ENCODE measurements at places on chromosomes 4 and X.

GRCh38 chrX:39508300-39508692 lies 589.5 kb downstream of the BCOR start:
- no peak for DNase-seq

DNA sequence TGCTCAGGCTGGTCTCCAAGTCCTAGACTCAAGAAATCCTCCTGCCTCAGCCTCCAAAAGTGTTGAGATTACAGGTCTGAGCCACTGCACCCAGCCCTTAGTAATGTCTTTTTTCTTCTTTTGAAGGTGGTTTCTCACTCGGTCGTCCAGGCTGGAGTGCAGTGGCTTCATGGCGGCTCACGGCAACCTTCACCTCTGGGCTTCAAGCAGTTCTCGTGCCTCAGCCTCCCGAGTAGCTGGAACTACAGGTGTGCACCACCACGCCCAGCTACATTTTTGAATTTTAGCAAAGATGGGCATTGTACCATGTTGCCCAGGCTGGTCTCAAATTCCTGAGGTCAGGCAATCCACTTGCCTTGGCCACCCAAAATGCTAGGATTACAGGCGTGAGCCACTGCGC lies 32.3 kb upstream of the ASMTL start:
- DNase-seq = no peak

- peak; percentile 65 for DNase-seq
These were observed 28.8 kb upstream of the CFAP47 start for GRCh38 chrX:35890699-35891098.

GRCh38 chr4:140135529-140136088 lies 18.4 kb downstream of the MAML3 start:
- DNase-seq = peak; percentile 17

DNA sequence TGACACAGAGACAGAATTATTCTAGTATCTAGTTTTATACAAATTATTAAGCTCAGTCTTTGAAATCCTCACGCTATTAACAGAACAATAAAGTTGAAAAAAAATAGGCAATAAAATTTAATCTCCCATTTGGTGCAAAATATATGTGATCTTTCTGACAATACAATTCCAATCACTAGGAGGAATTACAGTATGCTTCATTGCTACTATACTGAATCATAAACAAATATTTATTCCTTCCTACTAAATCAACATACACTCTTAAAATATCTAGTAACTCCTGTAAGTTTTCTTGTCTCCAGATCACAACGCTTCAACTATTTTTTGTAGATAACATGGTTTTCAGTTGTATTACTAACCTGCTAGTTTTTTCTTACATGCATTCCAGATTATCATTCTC lies 45.7 kb downstream of the KLHL8 start:
- no peak for DNase-seq

GRCh38 chr4:189787216-189788031 lies 153.2 kb upstream of the FRG1 start:
- DNase-seq = no peak

- no peak for DNase-seq
These were observed 92.5 kb downstream of the FNIP2 start for GRCh38 chr4:158861281-158861680.

DNA sequence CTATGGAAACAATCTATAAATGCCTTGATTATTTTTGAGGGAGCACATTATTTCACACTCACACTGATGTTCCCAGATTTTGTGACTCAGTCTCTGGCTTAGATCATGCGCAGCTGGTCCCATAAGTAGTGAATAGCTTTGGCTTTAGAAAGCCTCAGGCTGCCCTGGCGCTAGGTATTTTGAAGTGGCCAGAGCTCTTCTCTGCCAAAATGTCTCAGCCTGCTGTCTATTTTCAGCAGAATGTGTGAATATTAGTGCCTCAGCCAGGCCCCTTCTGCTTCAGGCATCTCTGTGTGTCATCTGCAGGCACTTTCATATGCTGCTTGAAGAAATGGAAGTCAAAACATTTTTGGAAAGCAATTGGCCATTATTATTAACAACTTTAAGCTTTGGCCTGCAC lies 931.0 kb upstream of the INTU start:
- no peak for DNase-seq

- no peak for DNase-seq
These were observed 51.0 kb downstream of the KDR start for GRCh38 chr4:55074386-55074785.

- DNase-seq = no peak
These were observed 1102.1 kb upstream of the LCORL start for GRCh38 chr4:19123681-19124080.

GRCh38 chr4:2790583-2791517 lies 2.0 kb upstream of the SH3BP2 start:
- no peak for DNase-seq

- no peak for DNase-seq
These were observed 66.8 kb upstream of the SMAD1 start for GRCh38 chr4:145414841-145415240.

- DNase-seq = no peak
These were observed 83.2 kb downstream of the GALNTL6 start for GRCh38 chr4:171896426-171896825.

DNA sequence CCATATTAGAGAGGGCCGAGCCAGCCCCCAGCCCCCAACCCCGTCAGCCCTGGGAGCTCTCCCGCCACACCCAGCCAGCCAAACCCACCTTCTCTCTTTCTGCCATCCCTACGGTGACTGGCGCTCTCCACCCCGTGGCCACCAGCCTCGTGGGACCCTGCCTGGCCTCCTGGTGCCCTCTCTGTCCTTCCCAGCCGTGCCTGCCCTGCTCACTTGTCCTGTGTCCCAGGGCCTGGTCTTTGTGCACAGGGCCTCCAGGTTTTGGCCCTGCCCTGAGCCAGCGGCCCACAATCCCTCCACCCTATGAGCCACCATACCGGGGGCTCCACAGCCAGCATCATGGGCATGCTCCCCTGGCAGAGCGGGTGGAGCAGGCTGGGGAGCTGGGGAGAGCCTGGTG lies 77.4 kb downstream of the ABLIM2 start:
- no peak for DNase-seq

DNA sequence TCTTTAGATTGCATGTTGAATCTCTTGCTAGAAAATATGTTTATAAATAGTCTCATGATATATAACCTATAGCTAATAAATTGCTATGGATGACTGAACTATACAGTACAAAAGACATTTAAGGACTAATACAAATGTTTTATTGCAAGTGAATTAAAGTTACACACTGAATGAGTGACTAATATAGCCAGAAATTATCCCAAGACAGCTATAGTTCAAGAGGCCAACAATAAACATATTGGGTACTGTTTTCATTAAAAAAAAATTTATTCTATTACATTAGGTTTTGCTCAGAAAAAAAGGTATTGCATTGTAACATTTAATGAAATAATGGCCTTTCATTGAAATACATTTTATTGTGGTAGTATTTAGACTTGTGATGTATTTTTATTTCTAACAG lies 819.1 kb downstream of the TRIML1 start:
- DNase-seq = no peak

DNA sequence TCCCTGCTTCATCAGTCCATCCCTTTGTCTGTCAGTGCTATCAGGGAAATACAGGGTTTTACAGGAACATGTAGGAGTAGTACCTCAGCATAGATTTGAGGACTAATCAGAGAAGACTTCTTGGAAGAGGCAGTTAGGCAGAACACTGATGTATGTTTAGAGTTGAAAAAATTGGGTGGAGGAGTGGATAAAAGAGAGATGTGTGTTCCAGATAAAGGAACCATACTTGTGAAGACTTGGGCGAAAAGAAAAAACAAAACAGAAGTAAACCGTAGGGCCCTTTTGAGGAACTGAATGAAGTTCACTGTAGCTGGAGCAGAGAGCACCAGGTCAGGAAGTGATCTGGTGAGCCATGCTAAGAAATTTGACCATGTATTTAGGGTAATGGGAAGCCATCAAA lies 32.3 kb downstream of the AFF1 start:
- no peak for DNase-seq

DNA sequence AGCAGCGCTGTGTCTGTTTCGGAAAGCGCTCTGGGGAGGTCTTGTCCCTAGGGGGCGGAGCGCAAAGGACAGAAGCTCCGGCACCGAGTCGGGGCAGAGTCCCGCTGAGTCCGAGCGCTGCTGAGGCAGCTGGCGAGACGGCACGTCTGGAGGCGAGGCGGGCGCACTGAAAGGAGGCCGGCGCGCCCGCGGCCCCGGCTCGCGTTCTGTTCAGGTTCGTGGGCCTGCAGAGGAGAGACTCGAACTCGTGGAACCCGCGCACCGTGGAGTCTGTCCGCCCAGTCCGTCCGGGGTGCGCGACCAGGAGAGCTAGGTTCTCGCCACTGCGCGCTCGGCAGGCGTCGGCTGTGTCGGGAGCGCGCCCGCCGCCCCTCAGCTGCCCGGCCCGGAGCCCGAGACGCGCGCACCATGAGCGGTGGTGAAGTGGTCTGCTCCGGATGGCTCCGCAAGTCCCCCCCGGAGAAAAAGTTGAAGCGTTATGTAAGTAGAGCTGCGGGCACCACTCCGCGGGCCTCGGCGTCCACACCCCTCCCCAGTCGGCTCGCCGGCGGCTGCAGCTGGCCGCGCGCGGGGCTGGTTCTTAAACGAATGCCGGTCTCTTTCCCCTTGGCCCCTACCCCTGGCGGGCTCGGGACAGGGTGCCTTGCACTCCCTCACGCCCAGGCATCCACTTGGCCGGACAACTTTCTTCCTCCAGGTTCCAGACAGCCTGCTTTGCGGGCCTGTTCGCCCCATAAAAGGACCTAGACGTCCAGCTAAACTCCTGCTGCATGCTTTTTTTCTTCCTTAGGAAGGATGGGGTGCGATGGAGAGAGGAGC lies at the start of gene GAB1:
Gene GAB1 (plus strand): TSS at position 96 of the 819 bp plus-strand sequence. CDS start 313 bp downstream, at position 409.
- peak; percentile 68 for DNase-seq

DNA sequence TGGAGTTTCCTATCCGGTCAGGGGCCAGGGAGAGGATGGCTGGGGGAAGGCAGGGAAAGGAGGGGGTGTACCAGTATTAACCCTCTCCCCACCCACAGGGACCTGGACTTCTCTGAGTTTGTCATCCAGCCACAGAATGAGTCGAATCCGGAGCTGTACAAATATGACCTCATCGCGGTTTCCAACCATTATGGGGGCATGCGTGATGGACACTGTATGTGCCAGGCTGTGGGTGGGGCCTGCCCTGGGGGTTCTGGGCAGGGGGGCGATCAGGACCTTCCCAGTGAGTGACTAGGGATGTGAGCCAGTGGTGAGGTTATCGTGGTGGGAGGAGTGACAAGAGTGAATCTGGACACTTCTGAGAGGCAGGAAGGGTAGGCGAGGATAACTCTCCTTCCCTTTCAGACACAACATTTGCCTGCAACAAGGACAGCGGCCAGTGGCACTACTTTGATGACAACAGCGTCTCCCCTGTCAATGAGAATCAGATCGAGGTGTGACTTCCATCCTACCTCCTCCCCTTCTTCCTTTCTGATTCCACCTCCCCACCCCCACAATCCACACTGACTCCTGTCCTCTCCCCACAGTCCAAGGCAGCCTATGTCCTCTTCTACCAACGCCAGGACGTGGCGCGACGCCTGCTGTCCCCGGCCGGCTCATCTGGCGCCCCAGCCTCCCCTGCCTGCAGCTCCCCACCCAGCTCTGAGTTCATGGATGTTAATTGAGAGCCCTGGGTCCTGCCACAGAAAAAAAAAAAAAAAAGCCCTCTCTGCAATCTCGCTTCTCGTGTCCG lies 14.6 kb downstream of the USP11 start:
- no peak for DNase-seq

DNA sequence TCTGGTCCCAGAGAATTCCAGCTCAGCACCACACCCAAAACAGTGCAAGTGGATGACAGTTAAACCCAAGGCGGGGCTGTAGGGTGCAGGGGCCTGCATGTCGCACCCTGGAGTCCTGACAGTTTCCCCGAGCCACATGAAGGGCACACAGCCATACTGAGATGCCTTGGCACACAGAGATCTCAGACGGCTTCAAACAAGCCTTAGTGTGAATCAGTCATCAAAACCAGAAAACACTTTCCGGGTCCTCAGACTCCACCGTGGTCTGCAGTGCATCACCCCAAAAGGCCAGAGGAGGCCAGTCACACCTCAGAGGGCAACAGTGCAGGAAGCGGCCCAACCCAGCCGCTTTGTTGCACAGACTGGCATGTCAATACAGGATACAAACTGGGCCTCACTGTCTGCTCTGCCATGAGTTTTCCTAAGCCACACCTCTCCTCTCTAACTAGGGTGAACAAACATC lies 64.6 kb upstream of the ENPP6 start:
- DNase-seq = no peak

- DNase-seq = no peak
These were observed 46.3 kb downstream of the SULT1E1 start for GRCh38 chr4:69813628-69814027.

DNA sequence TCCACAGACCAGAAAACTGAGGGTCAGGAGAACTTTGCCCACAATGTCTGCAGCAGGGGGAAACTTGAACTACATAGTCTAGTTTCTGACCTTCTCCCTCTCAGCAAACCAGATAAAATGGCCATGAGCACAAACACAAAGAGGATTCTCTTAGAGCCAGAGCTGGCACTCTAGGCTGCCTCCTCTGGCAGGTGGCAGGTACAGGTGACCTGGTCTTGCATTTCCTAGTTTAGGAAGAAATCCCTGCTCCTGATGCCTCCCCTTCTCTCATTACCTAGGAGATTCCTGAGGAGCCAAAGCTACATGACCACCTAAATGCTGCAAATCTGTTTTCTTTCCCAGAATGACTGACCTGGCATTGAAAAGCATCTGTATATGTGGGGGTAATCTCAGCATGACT lies 45.1 kb downstream of the ARHGEF9 start:
- DNase-seq = no peak

GRCh38 chr4:56755901-56756300 lies 65.6 kb downstream of the SPINK2 start:
- no peak for DNase-seq

GRCh38 chr4:68447201-68447600 lies at the start of gene TMPRSS11E:
TMPRSS11E (plus strand) TSS chr4:68447463; CDS start chr4:68447513, 50 bp downstream.
- no peak for DNase-seq

DNA sequence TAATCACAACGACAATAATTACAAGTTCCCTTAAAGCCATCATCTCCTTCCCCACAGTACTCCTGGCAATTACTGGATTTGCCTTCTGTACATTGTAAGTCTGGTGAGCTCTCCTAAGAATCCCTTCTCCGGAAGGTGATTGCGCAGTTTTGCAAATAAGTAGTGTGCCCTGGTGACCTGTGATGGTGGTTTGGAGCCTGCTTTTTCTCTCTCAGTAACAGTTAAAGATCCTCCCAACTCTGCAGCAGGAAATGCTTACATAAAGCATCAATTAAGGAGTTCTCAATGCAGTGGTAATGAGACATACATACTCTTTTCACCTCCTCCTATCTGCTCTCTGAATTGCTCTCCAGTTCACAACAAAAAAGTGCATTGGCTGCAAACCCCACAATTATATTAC lies 159.7 kb downstream of the SH2D1A start:
- no peak for DNase-seq

GRCh38 chrX:111352424-111352823 lies 59.6 kb downstream of the DCX start:
- no peak for DNase-seq

DNA sequence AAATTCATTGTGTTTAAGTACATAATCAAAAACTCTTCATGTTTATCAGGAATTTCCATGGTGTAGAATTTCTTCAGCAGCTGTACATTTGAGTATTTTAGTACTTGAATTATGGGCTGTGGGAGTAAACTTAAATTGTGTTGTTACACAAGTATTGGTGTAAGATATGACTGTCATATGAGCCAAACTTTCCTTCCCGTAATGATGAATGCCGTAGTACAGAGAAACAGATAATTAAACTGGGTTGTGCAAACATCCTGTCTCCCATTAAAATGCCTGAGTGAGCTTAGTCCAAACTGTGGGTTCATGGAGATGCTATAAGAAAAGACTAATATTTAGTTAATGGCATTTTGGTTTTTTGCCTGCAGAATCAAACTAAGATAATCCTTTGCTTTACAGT lies 159.2 kb downstream of the SLC4A4 start:
- DNase-seq = no peak

All from HEK293T (cell line).